ENCODE measurements at places on chromosomes 16 and 17. TPM values are rescaled to one million over a fixed set of nuclear protein-coding genes. Genes with fewer than 3 reads are reported as not detected.

- H3K36me3 ChIP-seq, result no peaks in the 10 kb centered on the region
- H3K4me3 ChIP-seq, result no peak overlapping the region
- H3K27ac ChIP-seq, result no peak overlapping the region
- peaks cover under 1% of the 10 kb centered on the region for H3K4me1 ChIP-seq
Measured at GRCh38 chr17:41779954-41780353, 6.6 kb downstream of the JUP start.

GRCh38 chr16:30884760-30885159 is 9.1 kb downstream of the BCL7C start:
- H3K36me3 ChIP-seq, result no peaks in the 10 kb centered on the region

DNA sequence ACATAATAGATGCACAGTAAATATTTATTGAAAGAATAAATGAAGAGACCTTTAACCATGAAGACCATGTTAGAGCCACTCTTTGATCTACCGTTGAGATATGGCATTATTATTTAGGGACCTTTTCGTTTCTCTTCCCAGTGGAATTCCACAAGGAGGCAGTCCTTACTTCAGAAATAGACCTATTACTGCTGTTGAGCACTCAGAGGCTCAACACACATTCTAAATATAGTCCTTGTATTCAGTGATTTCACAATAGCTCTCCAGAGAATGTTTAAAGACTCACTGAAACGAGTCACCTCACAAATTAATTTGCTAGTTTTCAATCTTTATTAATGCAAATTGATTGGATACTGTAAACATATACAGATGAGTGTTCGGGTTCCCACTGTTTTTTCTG is 603.8 kb downstream of the CDH8 start:
- no peak overlapping the region for H3K4me3 ChIP-seq
- no peaks in the 10 kb centered on the region for H3K27me3 ChIP-seq
- H3K27ac ChIP-seq, result no peak overlapping the region
- no peaks in the 10 kb centered on the region for H3K4me1 ChIP-seq
- no peaks in the 10 kb centered on the region for H3K36me3 ChIP-seq
- no peak for DNase-seq

- H3K4me3 ChIP-seq, result no peak overlapping the region
- H3K36me3 ChIP-seq, result no peaks in the 10 kb centered on the region
- no peak for DNase-seq
- no peaks in the 10 kb centered on the region for H3K27me3 ChIP-seq
- H3K4me1 ChIP-seq, result no peaks in the 10 kb centered on the region
Measured at GRCh38 chr17:70205401-70205800, 36.1 kb downstream of the KCNJ2 start.

DNA sequence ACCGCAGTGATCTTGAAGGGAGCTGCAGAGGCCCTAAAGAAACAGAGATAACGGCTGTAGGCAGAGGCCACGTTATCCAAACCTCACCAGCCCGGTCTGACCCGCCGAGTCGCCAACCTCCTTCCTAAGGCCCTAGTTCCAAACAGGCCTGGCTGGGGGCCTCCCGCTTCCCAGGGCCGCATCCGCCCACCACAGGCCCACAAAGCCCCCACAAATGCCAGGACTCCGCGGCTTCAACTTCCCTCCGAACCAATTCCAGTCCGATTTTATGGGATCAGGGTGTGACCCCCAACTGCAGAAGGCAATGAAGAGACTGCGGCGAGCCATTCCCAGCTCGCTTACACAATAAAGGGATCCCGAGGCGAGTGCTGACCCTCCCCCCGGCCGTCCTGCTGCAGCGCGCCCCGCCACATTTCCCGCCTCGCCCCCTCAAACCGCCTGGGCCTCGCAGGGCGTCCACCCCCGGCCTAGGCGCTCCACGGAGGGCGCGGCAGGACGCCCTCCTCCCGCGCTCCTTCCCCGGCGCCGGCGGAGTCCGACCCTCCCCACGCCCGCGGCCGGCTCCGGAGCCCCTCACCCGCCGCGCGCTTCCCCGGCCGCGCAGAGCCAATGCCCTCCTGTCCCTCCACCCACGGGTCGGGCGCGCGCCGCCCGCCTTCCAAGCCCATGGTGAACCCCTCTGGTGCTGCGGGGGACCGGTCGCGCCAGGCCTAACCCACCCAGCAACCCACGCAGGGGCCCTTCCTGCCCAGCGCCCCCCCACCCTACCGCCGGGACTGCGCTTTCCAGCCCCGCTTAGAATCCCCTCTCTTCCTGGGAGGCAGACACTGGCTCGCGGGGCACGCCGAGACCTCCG is 926 bp downstream of the MYH10 start:
- peaks cover 5% of the 10 kb centered on the region for H3K4me1 ChIP-seq
- H3K27me3 ChIP-seq, result peaks cover 4% of the 10 kb centered on the region
- H3K4me3 ChIP-seq, result peak overlapping the region; percentile 64
- peak; percentile 7 for DNase-seq

DNA sequence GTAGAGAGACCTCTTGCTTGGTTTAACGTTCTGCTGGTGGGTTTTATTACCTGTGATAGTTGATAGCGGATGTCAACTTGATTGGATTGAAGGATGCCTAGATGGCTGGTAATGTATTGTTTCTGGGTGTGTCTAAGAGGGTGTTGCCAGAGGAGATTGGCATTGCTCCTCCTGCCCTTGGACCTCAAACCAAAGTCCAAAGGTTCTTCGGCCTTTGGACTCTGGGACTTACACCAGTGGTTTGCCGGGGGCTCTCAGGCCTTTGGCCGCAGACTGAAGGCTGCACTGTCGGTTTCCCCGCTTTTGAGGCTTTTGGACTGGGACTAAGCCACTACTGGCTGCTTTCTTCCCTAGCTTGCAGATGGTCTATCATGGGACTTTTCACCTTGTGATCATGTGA is 17.5 kb upstream of the TNRC6C start:
- no peak overlapping the region for H3K27ac ChIP-seq
- no peaks in the 10 kb centered on the region for H3K36me3 ChIP-seq
- H3K4me1 ChIP-seq, result no peaks in the 10 kb centered on the region
- no peaks in the 10 kb centered on the region for H3K27me3 ChIP-seq
- DNase-seq, result no peak
- H3K4me3 ChIP-seq, result no peak overlapping the region

GRCh38 chr16:88651989-88652761 is 1.3 kb upstream of the CYBA start:
- H3K4me3 ChIP-seq, result no peak overlapping the region
- no peaks in the 10 kb centered on the region for H3K27me3 ChIP-seq
- no peaks in the 10 kb centered on the region for H3K36me3 ChIP-seq
- H3K27ac ChIP-seq, result peak overlapping the region; percentile 84

DNA sequence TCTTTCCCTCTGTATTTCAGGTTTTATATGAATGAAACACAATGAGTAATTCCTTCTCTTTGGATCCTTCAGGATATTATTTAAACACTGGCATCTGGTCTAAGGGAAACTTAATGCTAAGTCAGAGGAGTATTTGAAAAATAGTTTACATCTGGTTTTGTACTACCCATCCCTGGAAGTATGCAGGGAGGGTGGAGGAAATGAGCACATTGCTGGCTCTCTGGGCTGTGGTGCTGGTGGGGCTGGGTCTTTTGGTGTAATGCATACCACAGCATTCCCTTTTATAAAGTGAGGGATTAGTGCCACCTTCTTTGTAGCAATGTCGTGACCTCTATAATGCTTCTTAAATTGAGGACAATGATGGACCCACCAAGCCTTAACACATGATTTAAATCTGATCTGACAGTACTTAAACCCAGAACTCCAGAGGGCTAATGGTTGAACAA is 105.5 kb upstream of the AXIN2 start:
- no peaks in the 10 kb centered on the region for H3K36me3 ChIP-seq
- no peaks in the 10 kb centered on the region for H3K4me1 ChIP-seq

GRCh38 chr17:44770166-44770925 is 11.6 kb downstream of the ADAM11 start:
- no peaks in the 10 kb centered on the region for H3K4me1 ChIP-seq
- H3K4me3 ChIP-seq, result no peak overlapping the region
- H3K27me3 ChIP-seq, result no peaks in the 10 kb centered on the region

The SLC5A2 gene
- polyA plus RNA-seq, result 2.4 TPM

The APOH gene
- polyA plus RNA-seq, result not detected
